ENCODE measurements at places on chromosomes 16 and 17.

DNA sequence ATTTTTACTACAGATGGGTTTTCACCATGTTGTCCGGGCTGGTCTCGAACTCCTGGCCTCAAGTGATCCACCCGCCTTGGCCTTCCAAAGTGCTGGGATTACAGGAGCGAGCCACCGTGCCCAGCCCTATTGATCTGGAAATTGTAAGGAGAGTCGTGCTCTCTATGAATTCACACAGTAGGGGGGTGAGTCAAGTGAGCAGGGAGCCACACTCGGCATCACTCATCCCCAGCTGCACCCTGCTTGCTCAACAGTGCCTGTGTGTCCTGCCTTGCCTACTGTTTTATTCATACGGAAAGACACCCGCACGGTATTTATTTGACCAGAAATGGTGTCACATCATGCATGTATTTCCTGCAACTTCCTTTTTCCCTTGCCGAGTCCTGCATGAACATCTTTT is 157.2 kb upstream of the FOXF1 start:
- no peak for DNase-seq

DNA sequence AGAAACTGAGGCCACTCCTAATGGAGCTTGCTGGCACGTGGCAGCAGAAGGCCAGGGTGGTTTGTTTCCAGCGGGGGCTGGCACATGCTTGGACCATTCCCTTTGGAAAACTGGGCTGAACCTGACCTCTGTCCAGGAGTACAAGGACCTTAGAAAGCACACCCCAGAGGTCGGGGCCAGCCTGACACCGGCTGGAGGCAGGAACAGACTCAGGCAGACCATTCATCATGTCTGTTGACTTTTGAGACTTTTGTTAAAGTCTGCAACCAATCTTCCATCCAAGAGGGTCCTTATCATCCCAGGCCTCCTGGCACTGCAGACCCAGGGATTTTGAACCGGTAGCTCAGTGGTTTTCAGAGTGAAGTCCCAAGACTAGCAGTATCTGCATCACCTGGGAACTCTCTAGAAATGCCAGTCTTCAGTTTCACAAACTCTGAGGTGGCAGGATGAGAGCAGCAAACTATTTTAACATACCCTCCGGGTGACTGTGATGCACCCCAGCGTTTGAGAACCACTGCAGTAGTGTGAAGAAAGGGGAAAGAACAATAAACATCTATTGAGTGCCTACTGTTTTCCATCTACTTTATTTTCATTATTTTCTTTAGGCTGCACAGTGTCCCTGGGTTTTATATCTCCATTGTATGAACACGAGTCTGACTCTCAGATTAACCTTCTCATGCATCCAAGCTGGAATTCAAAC is 145.3 kb upstream of the PLCG2 start:
- DNase-seq, result no peak

GRCh38 chr16:66751053-66751302 is 431 bp downstream of the DYNC1LI2 start:
- peak; percentile 37 for DNase-seq

- no peak for DNase-seq
Measured at GRCh38 chr17:30584810-30585209, 107.6 kb downstream of the GOSR1 start.

- no peak for DNase-seq
Measured at GRCh38 chr17:48565022-48565554, 13.1 kb downstream of the HOXB4 start.

DNA sequence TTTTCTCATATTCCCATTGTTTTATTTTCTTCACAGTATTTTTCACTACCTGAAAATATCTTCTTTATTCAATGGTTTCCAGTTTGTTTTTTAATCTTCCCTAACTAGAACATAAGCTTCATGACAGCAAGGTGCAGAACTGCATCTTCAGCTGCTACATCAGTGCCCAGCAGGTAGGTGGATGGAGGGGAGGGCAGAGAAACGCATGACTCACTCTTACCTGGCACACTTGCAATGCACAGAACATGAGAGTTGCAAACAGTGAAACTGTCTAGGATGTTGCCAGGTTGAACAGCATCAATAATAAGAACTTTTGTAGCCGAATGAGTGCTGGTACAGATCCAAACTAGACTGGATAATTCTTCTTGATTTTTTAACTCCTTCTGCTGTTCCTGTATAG is 127.1 kb downstream of the SPAG9 start:
- DNase-seq, result no peak

DNA sequence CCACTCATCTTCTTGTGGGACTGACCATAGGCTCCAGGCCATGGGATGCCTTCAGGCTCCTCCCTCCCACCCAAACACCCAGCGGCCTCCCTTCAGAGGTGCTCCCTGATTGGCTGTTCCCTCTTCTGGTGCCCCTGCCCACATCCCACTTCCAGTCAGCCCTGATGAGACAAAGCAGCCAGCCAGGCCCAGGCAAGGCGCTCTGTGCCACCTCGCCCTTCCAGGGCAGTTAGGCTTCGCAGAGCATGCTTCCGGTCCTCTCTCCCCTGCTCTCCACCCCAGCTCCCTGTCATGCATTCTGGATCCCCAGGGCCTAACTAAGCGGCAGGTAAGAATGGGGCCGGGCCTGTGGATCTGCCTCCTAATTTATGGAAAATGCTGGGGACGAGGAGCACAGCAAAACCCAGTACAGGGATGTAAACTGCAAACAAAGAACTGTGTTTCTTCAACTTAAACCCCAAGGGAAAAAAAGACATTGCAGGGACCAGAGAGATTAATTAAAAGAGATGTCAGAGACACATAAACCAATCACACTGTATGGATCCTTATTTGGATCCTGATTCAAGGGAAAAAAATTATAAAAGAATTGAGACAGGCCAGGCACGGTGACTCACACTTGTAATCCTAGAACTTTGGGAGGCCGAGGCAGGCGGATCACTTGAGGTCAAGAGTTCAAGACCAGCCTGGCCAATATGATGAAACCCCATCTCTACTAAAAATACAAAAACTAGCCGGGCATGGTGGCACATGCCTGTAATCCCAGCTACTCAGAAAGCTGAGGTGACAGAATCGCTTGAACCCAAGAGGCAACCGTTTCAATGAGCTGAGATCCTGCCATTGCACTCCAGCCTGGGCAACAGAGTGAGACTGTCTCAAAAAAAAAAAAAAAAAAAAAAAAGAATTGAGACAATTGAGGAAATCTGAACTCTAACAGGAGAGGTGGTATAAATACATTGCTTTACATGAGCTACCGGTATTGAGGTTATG is 26.0 kb downstream of the ZDHHC7 start:
- DNase-seq, result no peak

DNA sequence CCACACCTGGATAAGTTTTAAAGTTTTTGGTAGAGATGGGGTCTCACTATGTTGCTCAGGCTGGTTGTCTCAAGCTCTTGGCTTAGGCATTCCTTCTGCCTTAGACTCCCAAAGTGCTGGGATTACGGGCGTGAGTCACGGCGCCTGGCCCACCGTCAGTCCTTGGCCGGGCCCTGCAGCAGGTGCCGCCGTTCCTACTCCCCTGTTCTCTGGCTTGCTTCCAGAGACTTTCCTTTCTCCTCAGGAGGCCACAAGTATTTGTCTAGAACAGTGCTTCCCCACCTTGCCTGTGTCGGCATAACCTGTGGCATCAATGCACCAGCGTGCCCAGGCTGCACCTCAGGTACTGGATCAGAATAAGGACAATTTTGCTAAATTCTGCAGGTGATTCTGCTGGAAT is 3.0 kb upstream of the MGAT5B start:
- no peak for DNase-seq

DNA sequence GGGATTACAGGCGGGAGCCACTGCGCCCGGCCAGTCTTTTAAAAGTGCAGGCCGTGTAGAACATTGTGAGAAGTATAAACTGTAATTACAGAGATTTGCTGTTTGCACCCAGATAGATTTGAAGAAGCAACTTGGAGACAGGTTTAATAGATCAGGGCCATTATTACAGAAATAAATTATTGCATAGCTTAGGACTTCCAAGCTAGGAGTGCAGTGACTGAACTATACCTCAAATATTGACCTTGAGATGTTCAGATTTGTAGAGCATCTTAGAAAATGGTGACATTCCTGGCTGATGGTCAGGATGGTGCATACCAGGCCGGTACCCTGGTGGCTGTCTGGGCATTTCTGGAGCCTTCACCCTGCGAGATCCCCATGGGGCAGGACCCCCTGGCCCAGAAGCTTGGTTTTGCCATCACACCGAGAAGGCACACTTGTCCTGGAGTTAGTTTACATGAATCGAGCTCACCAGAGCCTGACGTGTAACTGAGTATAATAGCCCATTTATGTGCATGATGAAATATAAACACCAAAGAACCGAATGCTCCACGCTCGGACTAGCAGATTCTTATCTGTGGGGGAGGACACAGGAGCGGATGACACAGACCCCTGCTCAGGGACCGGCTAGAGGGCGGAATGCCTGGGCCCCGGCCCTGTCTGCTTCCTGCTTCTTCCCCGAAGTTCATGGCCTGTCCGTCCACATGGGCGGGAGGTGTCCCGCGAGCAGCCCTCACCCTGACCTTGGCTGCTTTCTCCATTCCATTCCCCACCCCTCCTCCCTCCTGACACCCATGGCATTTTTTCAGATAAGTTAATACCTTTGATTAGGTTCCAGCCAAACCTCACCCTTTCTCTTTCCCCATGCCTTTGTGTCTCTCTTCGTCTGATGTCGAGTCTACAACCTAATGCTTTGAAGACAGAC is 32.1 kb downstream of the CCDC40 start:
- no peak for DNase-seq

DNA sequence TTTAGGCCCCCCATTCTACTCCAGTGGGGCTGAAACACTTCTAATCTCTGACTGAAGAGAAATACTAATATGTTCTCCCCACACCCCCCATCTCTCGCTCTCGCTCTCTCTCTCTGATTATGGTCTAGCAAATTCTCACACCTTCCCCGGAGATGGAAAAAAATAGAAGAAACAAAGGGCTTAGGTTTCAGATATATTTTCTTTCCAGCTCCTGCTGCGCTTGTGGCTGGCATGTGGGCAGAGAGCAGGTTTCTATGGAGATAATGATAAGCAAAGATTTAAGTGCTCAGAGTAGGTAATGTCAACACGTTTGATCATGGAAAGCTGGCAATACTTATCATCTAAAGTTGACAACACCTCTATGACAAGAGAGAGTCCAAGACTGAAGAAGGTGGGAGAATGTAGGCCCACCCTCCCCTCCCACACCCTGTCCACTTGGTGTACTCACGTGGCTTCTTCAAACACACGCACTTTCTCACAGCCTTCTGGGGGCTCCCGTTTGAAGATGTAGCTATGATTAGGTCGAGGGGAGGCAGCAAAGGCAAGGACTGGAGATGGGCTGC is 8.0 kb upstream of the SLC35B1 start:
- DNase-seq, result no peak

DNA sequence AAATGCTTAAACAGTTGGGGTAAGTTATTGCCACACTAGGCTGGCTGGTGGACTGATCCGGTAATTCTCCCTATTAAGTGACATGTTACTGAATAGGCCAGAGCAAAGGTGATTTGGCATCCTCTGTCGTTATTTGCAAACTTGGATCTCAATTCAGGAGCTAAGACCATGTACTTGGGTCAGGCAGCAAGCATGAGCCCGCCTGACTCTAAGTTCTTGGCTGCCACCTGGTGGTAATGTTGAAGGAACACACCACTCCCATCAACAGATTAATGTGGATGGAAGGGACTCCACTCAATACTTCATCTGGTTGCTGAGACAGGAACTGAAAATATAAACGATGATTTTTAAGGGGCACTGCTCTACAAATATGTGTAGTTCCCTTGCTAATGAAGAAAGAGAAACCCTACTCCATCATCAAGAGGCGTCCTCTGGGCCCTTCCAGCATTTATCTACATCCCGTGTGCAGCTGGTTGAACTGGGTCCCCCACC is 70.8 kb downstream of the EMP2 start:
- DNase-seq, result peak; percentile 71

DNA sequence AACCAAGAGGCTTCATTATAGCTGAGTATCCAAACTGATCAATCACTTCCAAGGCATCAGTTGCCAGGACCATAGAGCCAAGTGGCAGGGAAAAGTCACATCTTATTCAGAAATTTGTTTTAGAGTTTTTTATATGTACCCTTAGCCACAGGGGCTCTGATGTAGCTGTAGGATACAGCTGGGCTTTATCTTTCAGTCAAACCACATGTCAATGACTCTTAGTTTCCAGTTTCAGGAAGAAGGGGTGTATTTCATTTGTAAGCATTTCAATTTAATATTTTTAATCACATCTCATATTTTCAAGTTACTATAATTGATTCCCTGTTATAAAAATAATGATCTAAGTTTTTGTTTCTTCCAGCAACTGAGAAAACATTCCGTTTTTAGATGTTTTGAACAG is 2.9 kb upstream of the FLCN start:
- no peak for DNase-seq

GRCh38 chr17:44757045-44757917 is 1.5 kb upstream of the ADAM11 start:
- no peak for DNase-seq

DNA sequence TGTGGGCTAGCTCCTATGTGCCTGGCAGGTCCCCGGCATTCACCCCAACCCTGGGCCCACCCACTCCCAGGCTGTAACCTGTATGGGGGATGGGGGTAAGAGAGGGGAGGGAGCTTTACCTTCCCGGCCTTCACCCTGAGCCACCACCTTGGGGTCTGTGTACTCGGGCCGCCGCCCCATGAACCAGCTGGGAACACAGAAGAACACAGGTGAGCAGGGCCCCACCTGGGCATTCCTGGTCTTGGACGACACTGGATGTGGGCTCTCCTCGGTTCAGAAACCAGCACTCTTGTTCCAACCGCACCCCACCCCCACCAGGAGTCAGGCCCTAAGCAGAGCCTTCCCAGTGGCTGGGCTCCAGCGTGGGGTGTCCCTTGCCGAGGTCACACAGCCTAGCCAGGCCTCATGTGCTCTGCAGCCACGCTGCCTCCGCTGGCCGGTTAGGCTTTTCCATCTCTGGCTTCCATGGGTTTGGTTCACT is 18.8 kb downstream of the B9D1 start:
- no peak for DNase-seq

All from HAP-1 (cell line).